ENCODE measurements at places on chromosomes 11 and 22. TPM values are rescaled to one million over a fixed set of nuclear protein-coding genes. Genes with fewer than 3 reads are reported as not detected.

DNA sequence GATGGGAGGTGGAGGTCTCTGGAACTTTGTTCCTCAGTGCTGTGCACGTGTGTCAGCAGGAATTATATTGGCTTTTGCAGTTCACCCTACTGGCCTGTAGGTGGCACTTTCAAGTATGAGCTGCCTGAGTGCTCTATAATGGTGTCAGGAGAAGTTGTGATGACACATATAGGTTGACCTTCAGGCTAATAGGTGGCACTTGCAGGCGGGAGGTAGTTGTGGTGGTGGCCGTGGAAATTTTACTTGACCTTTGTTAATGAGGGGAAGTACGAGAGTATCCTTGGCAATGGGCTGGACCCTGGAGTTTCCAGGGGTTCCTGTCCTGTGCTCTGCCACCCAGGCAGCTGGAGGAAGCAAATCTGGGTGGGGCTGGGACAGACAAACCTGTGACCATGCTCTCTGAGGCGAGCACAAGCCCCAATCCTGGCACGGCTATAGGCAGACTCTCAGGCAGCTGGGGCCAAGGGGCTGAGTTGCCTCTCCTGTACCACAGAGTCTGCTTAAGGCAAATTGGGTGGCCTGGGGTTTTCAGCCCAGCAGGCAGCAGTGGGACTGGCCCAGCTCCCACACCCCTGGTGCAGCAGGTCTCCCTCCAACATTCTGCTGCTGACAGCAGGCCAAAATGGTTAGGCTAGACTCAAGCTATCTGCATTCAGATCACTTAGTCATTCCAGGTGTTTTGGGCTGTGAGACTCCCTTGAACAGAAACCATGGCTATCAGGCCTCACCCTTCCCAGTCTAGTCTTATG, 147.5 kb upstream of the CTSC start:
- DNase-seq, result peak; percentile 53

DNA sequence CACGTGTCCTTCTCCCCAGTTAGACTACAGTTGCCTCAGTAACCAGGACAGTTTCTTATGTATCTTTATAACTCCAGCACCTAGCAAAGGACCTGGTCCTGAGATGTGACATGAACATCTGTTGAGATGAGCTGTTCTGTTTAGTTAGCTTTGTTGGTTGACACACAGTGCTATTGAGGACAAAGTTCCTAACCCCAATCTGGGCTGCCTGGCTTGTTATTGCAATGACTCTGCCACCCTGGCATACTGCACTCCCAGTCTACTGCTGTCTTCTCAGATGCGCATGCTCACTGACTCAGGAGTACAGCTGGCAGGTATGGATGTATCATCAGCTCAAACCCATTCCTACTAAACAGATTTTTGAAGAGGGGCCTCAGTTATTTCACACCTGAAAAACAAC, 7.4 kb downstream of the DESI1 start:
- DNase-seq, result no peak

GRCh38 chr11:121241343-121242211, 51.0 kb upstream of the SC5D start:
- DNase-seq, result no peak

The DGCR8 gene
- 64.8 TPM for total RNA-seq

DNA sequence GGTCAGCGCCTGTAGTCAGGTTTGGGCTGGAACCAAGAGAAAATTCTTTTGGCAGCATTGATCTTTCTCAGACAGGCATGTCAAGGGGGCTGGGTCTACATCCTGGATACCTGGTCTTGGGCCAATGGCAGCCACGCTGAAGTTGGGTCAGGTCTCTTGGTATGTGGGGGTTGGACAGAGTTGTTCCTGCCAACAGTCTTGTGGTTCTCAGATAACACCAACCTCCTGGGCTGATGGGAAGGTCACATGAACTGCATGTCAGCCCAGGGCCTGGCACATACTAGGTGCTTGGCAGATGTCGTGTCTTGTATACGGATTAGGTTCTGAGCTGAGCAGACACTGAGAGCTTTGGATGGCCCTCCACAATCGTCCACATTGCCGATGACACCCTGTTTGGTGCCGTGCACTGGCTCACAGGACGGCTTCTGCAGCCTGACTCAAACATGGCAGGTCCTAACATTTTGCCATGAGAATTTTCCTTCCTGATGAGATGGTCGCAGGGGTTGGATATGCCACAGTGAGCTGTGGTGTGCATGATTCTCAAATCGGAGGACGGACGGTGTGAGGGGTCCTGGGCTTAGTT, 42.0 kb downstream of the FBLN1 start:
- DNase-seq, result no peak

DNA sequence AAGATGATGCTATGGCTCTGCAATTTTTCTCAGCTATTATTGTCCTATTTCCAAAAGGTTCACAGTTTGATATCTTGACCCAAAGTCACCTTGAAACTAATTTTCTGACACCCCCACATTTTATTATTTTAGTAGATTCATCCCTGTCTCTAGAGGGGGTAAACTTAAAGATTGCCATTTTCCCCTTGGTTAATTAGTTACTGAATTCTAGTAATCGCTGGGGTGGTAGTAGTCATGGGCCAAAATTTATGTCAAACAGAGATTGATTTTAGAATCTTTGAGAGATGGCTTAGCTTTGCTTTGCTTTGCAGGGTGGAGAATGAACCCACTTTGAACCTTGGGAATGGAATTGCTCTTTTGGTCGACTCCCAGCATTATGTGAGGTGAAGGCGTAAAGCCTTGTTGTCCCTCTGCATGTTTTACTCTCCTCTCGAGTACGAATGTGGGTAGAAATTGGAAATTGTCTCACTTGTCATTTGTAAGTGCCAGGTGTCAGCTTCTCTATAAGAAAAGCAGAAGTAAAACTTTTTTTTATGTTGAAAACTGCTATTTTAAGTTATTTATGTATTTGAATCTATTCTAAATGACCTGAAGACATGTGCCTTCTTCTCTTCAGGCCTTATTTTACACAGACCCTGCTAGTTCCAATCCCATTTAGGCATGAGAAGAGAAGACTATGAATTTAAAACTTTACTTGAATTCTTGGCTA, 42.4 kb upstream of the RCE1 start:
- no peak for DNase-seq

The OR4X2 gene
- not detected for total RNA-seq

- DNase-seq, result peak; percentile 10
Measured at GRCh38 chr22:19812910-19813309, 41.8 kb downstream of the GNB1L start.

- no peak for DNase-seq
Measured at GRCh38 chr22:19749876-19750275, 10.7 kb upstream of the TBX1 start.

GRCh38 chr22:39426380-39427043, 26.9 kb downstream of the TAB1 start:
- DNase-seq, result no peak

The APOL5 gene
- 0.31 TPM for total RNA-seq

DNA sequence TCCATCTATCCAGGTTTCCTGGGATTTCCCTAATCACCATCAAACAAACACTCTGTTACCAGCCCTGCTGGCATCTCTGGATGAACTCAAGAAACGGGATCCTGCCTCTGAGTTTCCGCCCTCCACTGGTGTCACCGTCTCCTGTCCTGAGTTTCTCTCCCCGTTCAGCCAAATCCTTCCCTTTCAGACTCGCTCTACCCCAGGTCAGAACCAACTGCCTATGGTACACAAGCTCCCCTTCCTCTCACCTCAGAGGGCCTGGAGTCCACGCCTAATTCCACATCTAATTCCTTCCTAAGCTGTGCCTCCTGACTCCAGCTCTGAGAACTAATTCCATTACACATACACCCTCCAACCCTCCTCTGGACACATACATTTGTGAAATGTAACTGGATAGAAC, 96.1 kb downstream of the SHANK2 start:
- no peak for DNase-seq

DNA sequence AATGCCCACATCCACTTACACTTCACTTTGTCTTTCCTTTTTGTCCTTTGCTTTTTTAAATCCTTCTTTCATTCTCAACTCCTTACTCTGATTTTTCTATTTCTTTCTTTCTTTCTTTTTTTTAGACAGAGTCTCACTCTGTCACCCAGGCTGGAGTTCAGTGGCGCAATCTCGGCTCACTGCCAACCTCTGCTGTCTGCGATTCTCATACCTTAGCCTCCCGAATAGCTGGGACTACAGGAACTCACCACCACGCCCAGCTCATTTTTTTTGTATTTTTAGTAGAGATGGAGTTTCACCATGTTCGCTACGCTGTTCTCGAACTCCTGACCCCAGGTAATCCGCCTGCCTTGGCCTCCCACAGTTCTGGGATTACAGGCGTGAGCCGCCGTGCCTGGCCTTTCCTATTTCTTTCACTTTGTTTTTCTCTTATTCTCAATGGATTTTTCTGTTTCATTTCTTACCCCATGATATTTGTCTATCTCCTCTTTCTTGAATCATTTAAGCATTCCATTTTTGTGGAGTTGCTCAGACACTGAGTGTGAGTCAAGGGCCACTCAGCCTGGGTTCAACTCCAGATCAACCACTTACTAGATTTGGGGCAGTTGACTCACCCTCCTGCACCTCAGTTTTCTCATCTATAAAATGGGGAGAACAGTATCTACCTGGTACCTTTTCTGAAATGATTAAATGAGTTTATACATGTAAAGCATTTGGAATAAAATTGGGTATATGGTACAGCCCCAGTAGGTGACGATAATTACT, 7.6 kb downstream of the KCNJ5 start:
- DNase-seq, result no peak

DNA sequence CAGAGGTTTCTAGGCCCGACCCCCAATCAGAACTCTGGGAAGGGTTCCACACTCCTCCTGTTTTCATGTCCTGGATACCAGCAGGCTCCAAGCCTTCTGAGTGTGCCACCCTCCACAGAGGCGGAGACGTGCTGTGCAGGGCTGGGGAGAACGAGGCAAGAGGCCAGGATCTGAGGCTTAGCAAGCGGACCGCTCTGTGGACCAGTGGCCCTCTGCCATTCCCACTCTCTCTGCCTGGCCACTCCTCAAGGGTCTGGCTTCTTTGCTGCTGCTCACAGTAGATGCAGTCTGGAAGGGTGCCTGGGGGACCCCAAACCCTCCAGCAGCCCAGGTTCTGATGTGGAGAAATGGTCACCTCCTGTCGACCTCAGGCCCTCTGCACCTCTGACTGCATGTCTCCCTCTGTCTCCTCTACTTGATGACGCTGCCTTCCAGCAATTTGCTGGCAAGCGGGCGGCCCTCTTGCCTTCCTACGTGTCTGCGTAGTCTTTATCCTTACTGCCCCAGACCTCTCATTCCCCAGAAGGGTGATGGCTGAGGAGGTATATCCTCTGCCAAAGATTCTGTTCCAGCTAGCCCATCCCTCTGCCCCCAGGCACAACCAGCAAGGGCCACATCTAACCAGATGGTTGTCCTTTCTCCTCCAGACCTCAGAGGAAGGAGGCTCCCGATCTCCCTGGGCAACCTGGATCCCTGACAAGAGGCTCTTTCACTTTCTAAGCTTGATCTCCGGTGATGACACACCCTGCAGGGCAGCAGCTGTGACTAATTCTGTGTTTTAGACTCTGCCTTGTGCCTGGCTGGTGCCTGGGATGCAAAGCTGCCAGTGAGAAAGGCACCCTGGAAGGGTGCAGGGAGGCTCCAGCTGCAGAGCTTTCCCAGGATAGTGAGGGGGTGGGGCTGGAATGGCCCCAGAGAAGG, 87.3 kb downstream of the NAT10 start:
- peak; percentile 50 for DNase-seq

The IRAG1 gene
- 23.1 TPM for total RNA-seq

- peak; percentile 94 for DNase-seq
Measured at GRCh38 chr22:38870312-38870741, 1.7 kb downstream of the CBX6 start.

GRCh38 chr11:12478743-12479142, 101.4 kb downstream of the PARVA start:
- DNase-seq, result no peak

- peak; percentile 74 for DNase-seq
Measured at GRCh38 chr22:38214302-38215056, 12.7 kb downstream of the MAFF start.

DNA sequence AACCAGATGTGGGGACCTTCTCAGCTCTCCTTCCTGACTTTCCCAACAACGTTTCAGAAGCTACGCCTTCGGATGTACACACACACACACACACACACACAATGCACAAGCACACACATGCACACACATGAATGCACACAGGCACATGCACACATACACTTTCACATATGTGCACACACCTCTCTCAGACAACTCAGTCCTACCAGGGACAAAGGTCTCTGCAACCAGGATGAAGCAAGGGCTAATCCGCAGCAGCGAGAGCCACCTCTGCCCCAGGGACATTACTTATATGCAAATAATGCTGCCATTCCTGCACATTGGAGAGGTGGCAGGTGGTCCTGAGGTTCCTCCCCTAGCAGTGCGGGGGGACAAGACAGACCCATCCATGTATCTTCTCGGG, 27.4 kb upstream of the LINC01488 start:
- no peak for DNase-seq

GRCh38 chr22:41857155-41857859, 24.4 kb downstream of the SREBF2 start:
- DNase-seq, result no peak

- DNase-seq, result no peak
Measured at GRCh38 chr22:30265131-30265720, 1.4 kb downstream of the OSM start.

DNA sequence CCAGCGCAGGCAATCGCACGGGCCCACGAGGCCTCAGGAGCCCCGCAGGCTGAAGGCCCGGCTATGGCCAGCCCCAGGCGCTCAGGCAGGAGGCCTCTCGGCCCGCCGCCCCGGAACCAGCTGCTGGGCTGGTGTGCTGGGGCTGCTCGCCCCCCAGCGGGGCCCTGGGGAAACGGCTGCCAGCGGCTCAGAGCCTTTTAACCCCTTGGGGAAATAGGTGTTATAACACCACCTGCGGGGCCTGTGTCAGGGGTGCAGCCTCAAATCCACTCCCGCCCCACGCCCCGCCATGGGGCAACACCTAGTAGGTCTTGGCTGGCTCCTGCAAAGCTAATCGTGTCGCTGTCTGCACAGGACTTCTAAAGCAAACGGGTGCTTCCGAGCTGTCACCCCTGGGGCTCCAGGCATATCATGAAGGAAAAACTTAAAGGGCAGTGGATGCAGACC, 237.4 kb downstream of the TTC28 start:
- DNase-seq, result peak; percentile 85

GRCh38 chr22:46620588-46621242, 529 bp downstream of the GRAMD4 start:
- no peak for DNase-seq

DNA sequence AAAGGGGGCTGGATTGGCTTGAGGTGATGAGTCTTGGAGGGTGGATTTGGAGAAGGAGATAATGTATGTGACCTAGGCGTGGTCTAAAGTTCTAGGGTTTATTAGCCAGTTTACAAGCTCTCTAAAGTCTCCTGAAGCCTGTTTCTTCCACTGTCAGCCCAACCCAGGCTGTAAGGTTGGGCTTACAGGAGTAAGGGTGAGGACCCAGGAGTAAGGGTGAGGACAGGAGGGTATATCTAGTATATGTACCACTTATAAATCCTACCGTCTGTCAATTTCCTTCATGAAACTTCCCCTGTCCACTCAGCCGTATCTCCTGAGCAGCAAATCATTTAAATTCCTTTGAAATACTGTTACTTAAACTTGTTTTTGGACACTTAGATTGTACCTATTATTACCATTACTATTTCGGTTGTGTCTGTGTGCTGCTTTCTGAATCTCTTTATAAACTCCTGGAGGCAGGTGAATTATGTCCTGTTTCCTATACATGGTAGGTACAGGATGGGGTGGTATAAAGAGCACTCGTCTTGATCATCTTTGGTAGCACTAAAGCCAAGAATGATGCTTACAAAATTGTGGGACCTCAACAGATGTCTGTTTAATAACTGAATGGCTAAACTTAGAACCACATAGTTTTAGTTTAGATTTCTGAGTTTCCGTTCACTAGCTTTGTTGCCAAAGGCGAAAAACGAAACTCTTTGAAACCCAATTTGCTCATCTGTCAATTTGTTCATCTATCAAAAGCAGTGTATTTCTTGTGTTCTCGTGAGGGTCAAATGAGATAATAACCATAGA, 192.0 kb downstream of the GRIK4 start:
- no peak for DNase-seq

Measured in testis (tissue), 5 donors.